ENCODE measurements at places on chromosomes 1 and 21. TPM values are rescaled to one million over a fixed set of nuclear protein-coding genes. Genes with fewer than 3 reads are reported as not detected.

C1orf53 gene
- total RNA-seq: 2.6 TPM

RGSL1 gene
- not detected for total RNA-seq

MYOG gene
- not detected for total RNA-seq

GPR89B gene
- total RNA-seq: 15.6 TPM

S1PR1 gene
- total RNA-seq: 164 TPM

DEPDC1 gene
- 5.6 TPM for total RNA-seq

PCP4 gene
- not detected for total RNA-seq

GLIS1 gene
- total RNA-seq: 0.28 TPM

SOAT1 gene
- total RNA-seq: 15.9 TPM

SLAMF8 gene
- total RNA-seq: not detected

PLA2G4A gene
- 4.1 TPM for total RNA-seq

MRAP gene
- not detected for total RNA-seq

TCEA3 gene
- 0.18 TPM for total RNA-seq

ZMPSTE24 gene
- total RNA-seq: 58.1 TPM

CFHR2 gene
- not detected for total RNA-seq

C1orf167 gene
- not detected for total RNA-seq

PHLDA3 gene
- 50.0 TPM for total RNA-seq

WNT3A gene
- total RNA-seq: not detected

KCNQ4 gene
- not detected for total RNA-seq

ZNF683 gene
- not detected for total RNA-seq

SYCP1 gene
- total RNA-seq: not detected

GJA9 gene
- total RNA-seq: not detected

TMPRSS15 gene
- not detected for total RNA-seq

FCRL6 gene
- total RNA-seq: not detected

COL11A1 gene
- 0.09 TPM for total RNA-seq

SPRR2A gene
- total RNA-seq: not detected

MIXL1 gene
- not detected for total RNA-seq

RPE65 gene
- not detected for total RNA-seq

RNU1-1 gene
- total RNA-seq: 5,329 TPM

AADACL3 gene
- total RNA-seq: not detected

CFHR5 gene
- total RNA-seq: not detected

KPRP gene
- total RNA-seq: not detected

LIN28A gene
- not detected for total RNA-seq

MPC2 gene
- 23.5 TPM for total RNA-seq

TAL1 gene
- total RNA-seq: 30.3 TPM

CHODL gene
- total RNA-seq: not detected

TMEM82 gene
- total RNA-seq: not detected

PDE4B gene
- 71.8 TPM for total RNA-seq

FCAMR gene
- total RNA-seq: not detected

PTPN7 gene
- total RNA-seq: not detected

PTPRC gene
- total RNA-seq: 0.28 TPM

DMBX1 gene
- total RNA-seq: not detected
